ENCODE measurements at places on chromosomes 7 and 10.
A peak's percentile ranks its signal among the peaks of the same experiment; 100 is the strongest.

DNA sequence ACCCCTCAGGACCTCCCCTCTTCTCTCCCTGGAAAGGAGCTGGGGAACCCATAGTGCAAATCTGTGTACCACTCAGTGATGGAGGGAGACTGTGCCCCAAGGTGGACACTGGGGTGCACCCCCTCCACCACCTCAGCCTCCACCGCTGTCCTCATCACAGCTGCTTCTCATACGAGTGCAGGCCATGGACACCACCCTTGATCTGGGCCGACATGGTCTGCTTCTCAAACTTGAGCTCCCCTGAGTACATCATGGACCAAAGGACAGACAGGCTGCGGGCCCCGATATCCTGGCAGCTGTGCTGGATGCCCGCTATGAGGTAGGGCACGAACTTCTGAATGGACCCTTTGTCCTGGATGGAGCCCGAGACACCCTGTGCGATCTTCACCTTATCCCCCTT lies 142.6 kb upstream of the KCNMA1 start:
- no peak for DNase-seq

- DNase-seq = no peak
Observed at GRCh38 chr7:126658684-126659083, 594.1 kb downstream of the GRM8 start.

DNA sequence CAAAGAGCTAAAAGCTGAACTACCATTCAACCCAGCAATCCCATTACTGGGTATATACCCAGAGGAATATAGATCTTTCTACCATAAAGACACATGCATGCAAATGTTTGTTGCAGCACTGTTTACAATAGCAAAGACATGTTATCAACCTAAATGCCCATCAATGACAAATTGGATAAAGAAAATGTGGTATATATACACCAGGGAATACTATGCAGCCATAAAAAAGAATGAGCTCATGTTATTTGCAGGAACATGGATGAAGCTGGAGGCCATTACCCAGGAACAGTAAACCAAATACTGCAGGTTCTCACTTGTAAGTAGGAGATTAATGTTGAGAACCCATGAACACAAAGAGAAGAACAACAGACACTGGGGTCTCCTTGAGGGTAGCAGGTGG lies 1295.1 kb downstream of the TYW1 start:
- no peak for DNase-seq

DNA sequence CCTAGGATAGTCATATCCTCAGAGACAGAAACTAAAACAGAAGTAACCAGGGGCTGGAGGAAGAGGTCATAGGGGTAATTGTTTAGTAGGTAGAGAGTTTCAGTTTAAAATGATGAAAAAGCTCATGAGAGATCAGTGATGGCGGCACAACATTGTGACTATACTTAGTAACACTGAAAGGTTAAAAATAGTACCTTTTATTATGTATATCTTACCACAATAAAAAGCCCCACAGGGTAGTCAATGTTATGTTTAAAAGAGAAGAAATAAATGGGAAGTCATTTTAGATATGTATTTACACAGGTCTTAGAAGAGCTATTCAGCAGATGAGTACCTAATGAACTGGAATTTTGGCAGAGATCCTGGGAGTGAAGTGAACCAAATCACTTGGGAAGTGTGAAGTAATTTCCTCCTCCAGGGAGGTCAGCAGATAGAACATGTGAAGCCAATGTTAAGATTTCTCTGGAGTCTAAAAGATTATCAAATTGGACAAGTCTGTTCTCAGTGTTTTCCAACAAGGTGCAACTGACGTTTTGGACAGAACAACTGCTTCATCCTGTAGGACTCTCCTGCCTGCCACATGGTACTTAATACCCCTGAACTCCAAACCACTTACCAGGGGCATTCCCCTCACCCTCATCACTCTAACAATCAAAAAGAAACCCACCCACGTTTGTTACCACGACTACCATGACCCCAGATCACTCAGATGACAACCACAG lies 6.4 kb downstream of the CDCA7L start:
- DNase-seq = no peak

- DNase-seq = no peak
Observed at GRCh38 chr10:30865141-30865926, 166.3 kb downstream of the ZNF438 start.

GRCh38 chr7:133234961-133235875 lies 17.7 kb upstream of the EXOC4 start:
- DNase-seq = no peak

DNA sequence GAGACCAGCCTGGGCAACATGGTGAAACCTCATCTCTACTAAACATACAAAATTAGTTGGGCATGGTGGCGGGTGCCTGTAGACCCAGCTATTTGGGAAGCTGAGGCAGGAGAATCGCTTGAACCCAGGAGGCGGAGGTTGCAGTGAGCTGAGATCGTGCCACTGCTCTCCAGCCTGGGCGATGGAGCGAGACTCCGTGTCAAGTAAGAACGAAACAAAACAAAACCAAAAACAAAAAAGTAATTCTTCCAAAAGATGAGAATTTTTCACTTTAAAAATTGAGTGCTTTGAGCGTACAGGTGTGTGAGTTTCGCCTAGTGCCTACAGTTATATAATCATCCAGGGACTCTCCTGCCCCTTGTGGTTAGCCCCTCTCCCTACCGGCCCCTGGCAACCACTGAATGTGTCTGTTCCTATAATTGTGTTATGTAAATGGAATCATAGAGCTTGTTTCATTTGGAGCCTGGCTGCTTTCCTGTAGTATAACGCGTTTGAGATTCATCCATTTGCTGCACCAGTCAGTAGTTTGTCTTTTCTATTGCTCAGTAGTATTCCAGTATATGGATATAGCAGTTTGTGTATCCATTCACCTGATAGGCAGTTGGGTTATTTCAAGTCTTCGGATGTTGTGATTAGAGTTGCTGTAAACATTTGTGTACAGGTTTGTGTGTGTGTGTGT lies 80.0 kb downstream of the RBM33 start:
- DNase-seq = no peak

GRCh38 chr10:130387936-130388580 lies 251.9 kb downstream of the GLRX3 start:
- no peak for DNase-seq

DNA sequence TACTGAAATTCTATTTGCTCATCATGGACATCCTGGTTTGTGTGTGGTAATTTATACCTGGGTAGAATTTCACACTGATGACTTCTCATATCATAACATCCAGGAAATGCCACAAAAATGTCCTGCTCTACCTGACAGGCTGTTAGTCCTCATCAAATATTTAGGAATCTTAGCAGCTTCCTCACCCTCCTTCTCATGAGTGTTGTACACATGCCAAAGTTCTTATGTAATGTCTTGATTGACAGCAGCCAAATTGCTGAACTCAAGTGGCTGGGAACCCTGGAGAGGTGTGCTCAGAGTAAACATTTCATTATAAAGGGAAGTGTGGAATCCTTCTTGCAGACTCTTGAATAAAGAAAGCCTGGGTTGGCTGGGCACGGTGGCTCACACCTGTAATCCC lies 8.9 kb downstream of the EEPD1 start:
- DNase-seq = no peak

- DNase-seq = no peak
Observed at GRCh38 chr10:70432101-70432500, 9.4 kb downstream of the NODAL start.

- DNase-seq = no peak
Observed at GRCh38 chr10:114829160-114829909, 7.8 kb downstream of the FHIP2A start.

DNA sequence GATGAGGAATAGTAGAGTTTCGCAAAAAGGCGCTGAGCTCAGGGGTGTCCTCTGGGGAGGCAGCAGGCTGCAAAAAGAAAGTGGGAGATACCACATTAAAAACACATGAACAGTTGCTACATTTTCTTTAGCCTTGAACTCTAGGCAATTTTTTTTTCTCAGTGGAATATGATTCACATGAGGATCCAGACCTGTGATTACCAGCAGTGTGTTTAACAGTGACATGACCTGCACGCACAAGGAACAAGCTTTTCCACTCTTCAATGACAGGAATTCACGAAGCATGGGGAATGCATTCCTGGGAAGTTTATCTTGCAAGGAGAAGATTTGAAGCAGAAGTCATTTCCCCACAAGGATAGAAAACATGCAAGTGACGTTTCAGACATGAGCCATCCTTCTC lies 161.6 kb downstream of the ITGA8 start:
- no peak for DNase-seq

- DNase-seq = no peak
Observed at GRCh38 chr10:94858005-94858404, 80.5 kb upstream of the CYP2C9 start.

DNA sequence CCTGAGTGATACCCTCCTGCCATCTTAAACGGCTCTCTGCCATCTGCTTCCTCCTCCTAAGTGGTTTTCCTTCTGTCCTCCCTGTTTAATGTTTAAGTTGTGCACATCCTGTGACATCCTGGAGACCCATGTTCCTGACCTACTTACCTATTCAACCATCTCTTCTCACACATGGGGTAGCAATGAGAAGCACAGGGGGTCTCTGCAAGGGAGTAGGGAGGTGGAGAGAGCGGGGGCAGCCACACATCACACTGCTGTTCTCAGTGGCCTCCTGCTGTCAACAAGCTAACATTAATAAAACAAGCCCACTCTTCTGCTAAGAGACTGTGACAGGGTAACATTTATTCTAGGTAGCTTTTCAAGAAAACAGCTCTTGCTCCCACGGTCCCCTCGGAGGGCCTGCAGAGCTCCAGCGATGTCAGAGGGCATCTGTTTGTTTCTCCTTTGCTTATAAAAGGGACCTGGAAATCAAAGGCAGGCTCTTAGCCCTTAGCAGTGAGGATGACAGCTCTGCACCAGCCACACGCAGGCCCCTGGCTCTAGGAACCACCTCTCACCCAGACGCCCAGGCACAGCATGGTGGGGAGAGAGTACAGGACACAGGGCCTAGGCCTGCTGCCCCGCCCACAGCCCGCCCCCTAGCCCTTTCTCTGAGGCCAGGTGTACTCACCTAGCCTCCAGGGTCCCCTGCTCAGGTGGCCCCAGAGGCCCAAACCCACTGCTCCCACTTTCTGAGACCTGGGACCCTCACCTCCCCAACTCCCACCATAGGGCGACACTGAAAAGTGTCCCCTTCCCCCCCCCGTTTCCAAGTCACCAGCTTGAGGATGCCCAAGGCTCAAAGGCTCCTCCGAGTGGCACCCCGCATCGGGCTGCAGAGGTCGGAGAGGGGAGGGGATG lies 943 bp upstream of the SLC18A2 start:
- DNase-seq = no peak

GRCh38 chr7:131890176-131890575 lies 333.7 kb upstream of the PODXL start:
- DNase-seq = no peak

DNA sequence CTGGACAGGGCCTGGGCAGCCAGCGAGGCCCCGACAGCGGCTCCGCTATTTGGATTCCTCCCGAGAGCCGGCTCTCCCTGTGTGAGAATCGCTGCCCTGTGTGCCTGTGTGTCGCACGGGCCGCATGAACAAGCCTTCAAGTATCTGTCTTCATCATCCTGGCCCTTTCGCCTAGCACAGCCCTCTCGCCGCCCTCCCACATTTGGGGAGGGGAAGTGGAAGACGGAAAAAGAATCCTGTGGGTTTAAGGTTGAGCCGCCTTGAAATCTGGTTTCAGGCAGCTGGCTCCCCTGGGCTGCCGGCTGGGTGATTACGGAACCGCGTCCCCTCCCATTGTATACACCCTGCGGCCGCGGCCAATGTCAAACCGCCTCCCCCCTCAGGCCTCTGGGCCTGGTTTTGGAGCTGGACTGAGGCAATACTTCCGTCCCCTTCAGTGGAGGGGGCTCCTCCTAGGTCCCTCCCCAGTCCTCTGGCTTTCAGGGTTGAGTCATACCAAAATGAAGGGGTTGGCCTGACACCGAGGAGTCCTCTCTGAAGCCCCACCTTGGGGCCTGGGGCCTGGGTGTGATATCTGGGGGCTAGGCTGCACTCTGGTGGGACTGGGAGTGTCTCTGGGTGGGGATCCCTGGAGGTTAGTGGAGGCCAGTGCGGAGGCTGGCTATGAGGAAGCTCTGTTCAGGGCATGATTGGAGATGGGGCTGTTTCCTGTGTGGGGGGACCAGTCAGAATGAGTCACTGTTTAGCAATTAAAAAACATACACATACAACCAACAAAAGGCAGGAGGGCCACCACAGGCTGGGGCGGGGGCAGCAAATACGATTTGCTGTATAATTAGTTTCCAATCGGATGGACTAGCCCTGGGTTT lies 1.7 kb downstream of the TRIM8 start:
- DNase-seq = peak; percentile 96

- DNase-seq = no peak
Observed at GRCh38 chr7:94060752-94061151, 56.6 kb upstream of the BET1 start.

- peak; percentile 8 for DNase-seq
Observed at GRCh38 chr10:114301177-114301576, 62.1 kb downstream of the VWA2 start.

GRCh38 chr7:96327429-96327828 lies 5.5 kb upstream of the SLC25A13 start:
- DNase-seq = no peak

DNA sequence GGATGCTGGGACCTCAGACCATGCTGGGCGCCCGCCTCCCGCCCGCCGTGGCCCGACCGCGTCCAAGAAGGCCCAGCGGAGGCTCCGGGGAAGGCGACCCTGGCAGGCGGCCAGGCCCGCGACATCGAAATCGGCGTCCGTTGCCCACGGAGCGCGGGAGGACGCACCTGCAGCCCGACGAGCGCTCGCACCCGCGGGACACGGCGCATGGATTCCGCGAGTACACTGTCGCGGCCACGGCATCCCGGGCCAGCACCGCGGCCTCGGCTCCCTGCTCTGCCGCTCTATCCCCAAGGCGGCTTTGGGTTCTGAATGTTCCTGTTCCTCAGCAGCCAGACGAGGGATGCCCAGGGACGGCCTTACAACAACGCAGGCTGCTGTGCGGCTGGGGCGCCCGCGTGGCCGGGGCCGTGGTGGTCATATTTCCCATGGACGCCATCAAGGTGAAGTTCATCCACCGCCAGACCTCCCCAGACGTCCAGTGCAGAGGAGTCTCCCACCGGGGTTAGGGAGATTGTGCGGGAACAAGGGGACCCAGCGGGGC lies 67.5 kb upstream of the ZNF722 start:
- DNase-seq = no peak
